ENCODE measurements at places on chromosomes 4 and X. TPM values are rescaled to one million over a fixed set of nuclear protein-coding genes. Genes with fewer than 3 reads are reported as not detected.

HSD17B13 gene
- 0.05 TPM for total RNA-seq

F8A1 gene
- total RNA-seq: 95.5 TPM

F8A3 gene
- 0.65 TPM for total RNA-seq

AKAP4 gene
- total RNA-seq: not detected

HTR2C gene
- not detected for total RNA-seq

GLRA2 gene
- total RNA-seq: not detected

GRIA3 gene
- not detected for total RNA-seq

UGT2B11 gene
- total RNA-seq: 0.10 TPM

TECRL gene
- total RNA-seq: not detected

TCEAL3 gene
- 17.8 TPM for total RNA-seq

CFI gene
- 0.72 TPM for total RNA-seq

CSAG2 gene
- total RNA-seq: not detected

SSX4B gene
- total RNA-seq: not detected

CYBB gene
- 0.03 TPM for total RNA-seq

TMEM187 gene
- total RNA-seq: 5.7 TPM

ERAS gene
- not detected for total RNA-seq

CASP3 gene
- total RNA-seq: 22.5 TPM

CXCL13 gene
- total RNA-seq: not detected

CT47B1 gene
- not detected for total RNA-seq

MAGEB10 gene
- total RNA-seq: not detected

SHROOM4 gene
- total RNA-seq: not detected

SHOX gene
- total RNA-seq: not detected

EDNRA gene
- total RNA-seq: 0.33 TPM

CXCR3 gene
- not detected for total RNA-seq

ZXDA gene
- 1.9 TPM for total RNA-seq

BEX1 gene
- total RNA-seq: not detected

All from A549 treated with DMSO at 1 μM for 4 hours (cell line).